NCI-H187 (cell line): ENCODE measurements at places on chromosomes 12 and 14.

- no peak for DNase-seq
These were observed 27.8 kb downstream of the TBX3 start for GRCh38 chr12:114655934-114656749.

DNA sequence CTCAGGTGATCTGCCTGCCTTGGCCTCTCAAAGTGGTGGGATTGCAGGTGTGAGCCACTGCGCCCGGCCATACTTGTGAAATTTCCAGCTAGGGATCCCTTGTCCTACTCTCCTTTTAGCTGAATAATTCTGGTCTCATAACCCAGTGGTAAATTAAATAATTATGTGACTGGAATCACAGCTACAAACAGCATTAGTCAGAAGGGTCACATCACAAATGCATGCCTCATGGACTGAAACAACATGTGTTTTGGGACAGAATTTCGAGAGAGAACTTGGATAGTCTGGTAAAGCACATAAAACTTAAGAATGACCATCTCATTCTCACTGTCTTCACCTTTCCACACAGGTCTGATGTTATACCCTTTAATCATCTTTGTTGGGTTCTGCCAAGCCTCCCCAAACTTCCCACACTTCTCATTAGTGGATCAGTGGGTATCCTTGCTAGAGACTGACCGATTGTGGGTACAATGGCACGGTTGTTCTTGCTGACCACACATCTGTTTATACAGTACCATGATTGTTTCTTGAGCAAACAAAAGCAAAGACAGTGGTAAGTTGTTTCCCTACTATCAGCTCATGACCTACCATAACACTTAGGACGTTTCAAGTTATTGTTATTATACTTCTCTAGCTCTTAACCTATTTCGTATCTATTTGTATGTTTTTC is 5.1 kb downstream of the GPRC5D start:
- DNase-seq, result no peak

DNA sequence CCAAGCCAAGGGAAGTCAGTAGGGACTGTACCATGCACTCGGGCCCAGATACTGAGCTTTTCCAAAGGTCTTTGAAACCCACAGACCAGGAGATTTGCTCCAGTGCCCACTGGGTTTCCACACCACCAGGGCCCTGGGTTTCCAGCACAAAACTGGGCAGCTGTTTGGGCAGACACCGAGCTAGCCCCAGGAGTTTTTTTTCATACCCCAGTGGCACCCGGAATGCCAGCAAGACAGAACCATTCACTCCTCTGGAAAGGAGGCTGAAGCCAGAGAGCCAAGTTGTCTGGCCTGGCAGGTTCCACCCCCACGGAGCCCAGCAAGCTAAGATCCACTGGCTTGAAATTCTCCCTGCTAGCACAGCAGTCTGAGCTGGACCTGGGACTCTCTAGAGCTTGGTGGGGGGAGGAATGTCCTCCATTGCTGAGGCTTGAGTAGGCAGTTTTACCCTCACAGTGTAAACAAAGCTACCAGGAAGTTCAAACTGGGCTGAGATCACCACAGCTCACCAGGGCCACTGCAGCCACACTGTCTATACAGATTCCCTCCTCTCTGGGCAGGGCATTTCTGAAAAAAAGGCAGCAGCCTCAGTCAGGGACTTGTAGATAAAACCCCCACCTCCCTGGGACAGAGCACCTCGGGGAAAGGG is 793.7 kb downstream of the RPS29 start:
- DNase-seq, result no peak

DNA sequence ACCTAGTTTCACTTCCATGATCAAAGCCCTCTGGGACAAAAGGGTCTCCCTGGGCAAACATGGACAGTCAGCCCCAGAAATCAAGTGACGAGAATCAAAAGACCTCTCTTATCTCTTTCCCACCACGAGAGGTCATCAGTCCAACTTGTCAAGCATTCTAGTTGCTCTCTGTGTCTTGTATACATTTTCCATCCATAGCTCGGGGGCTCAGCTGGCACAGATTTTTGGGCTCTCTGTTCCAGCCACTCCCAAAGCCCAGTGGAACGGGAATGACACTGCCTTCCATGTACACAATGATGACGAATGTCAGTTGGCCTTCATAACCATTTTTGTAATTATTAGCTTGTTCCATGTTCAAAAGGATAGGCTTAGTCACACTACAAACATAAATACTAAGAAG is 29.7 kb downstream of the NOS1 start:
- DNase-seq, result no peak

DNA sequence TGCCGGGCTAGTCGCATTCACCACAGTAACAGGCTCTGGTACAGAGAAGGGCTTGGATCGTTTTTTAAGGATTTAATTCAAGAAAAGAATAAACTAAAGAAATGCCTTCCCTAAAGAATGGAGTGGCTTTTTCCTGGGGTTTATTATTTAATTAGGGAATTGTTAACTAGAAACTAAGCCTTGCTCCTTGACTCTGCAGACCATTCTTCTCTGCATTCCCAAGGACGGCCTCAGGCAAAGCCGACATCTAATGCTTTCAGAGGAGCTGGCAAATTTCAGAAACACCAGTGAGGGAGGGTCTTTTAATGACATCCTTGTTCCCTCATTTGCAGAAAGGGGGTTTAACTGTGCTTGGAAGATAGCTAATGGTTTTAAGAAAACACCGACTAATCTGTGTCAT is 174.0 kb downstream of the EGLN3 start:
- DNase-seq, result no peak

DNA sequence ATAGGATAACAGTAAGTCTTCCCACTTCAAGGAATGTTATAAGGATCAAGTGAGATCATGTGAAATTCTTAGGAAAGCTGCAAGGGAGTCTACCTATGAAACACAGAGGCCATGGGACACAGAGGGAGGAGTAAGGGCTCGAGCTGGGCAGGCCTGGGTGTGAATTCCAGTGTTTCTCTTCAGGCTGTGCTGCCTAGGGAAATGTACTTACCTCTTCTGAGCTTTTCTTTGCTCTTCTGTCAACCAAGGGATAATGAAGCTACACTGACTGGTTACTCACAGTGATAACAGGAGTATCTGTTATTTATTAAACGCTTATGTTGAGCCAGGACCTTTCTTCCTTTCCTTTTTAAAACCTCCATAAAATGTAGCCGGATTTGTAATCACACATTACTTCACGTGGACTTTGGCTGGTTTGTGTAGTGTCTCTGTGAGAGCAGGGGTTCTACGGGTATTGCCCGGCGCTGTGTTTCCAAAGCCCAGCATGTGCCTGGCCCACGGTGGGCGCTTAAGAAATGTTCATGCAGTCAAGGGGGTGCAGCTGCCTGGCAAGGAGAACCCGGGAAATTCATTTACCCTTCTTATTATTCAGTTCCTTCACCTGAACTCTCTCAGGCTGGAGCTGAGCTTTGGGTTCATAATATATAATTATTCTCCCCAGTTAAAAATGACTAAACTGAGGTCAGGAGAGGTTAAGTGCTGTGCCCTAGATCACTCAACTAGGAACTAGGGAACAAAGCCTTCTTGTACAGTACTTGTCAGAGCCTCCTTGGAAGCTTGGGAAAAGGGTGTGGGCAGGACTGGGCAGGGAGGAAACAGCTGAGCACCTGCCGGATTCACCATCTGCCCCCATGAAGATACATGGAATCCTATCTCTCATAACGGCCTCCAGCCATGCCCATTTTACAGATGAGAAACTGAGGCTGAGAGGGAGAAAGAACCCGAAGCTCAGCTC is 214.2 kb downstream of the CACNA1C start:
- DNase-seq, result no peak

DNA sequence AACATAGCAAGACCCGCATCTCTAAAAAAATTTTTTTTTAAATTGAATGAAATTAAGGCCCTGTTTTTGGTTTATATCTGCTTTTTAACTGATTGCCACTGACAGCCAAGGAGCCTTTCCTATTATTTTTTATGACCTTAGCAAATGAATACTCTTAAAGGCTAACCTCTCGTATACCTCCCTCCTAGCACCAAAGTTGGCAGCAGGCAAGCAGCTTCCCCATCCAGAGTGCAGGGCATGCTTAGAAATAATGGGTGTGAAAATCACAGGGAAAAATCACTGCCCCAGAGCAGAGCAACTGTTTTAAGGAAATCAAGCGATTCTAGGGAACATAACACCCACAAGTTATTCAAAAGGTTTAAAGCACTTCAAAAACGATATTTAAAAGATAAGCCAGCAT is 20.7 kb downstream of the HAL start:
- no peak for DNase-seq

DNA sequence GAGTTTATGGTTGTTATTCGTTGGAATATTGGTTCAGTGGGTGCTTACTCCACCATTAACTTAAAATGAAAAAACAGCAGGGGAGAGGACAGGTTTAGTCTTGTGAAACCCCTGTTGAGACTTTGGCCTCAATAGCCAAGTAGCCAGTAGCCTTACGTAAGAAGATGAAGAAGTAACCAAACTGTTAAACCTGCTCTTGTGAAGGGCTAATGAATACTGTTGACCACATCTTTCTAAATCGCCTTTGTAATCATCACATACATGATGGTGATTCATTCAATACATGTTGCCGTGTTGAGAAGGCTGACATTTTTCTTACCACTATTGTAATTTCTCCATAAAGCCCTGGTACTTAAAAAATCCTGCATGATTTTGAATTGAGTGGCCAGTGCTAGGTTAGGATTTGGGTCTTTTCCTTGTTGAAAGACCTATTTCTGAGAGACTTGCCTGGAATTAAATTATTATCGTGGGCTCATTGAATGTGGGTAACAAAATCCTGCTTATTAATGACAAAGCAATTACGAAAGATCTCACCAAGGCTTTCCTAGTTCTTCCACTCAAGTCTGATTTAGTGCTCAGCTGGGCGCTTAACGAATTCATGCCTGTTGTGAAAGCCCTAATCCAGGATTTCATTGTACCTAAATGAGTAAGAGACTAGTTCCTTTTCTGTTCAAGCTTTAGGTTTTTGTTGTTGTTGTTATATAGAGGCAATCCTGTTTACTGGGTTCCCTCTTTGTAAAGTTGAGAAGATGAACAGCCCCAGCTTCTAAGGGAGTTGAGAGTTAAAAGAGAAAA is 333.1 kb downstream of the FUT8 start:
- DNase-seq, result no peak

GRCh38 chr14:49959822-49960408 is 67.0 kb downstream of the ARF6 start:
- peak; percentile 91 for DNase-seq

DNA sequence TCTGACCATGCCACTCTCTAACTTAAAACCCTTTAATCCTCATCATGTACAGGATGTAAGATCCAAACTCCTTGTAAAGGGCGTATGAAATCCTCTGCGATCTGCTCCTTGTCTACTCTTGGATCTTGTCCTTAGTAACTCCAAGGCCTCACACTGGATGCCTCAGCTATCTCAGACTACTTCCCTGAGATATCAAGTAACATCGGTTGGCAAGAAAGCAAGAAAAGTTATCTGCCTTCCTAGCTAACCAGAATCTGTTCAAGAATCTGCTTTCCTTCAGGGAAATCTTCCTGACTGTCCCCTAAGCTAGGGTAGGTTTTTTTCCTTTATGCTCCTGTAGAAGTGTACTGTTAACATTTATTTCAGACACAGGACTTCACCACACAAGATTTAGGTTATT is 82.6 kb downstream of the TAOK3 start:
- DNase-seq, result no peak

DNA sequence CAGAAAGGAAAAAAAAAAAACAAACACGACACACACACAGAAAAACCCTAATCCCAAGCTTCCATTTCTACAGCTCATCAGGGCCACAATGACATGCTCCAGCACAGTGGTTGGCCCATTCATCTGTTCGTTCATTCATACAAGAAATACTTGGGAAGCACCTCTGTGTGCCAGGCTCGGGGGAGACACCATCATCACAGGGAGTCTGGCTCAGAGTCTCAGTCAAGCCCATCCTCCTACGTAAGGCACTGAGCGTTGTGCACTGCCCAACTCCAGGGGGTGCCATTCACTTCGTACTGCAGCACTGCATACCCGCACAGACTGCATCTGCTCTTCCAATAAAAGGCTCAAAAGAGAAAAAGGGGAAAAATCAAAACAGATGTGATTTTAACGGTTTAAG is 15.3 kb downstream of the VPS37B start:
- DNase-seq, result no peak

DNA sequence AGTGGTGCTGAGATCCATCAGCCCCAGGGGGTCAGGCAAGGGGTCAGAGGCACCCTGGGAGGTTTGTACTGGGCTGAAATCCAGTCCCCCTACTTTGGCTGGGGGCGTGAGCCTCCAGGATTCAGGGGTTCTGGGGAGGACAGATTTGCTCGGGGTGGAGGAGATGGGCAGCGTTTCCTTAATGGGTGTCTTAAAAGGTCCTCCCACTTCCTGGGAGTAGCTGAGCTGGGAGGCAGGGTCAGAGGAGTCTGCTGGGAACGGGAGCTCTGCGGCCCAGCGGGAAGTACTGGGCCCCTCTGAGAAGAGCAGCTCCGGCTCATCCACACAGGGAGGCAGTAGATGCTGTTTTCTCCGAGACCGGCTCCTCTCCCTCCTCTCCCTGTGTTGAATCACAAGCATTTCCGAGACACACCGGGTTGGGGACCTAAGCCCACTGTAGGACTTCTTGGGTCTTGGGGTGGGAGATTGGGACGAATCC is 2.1 kb upstream of the TEX52 start:
- DNase-seq, result no peak

DNA sequence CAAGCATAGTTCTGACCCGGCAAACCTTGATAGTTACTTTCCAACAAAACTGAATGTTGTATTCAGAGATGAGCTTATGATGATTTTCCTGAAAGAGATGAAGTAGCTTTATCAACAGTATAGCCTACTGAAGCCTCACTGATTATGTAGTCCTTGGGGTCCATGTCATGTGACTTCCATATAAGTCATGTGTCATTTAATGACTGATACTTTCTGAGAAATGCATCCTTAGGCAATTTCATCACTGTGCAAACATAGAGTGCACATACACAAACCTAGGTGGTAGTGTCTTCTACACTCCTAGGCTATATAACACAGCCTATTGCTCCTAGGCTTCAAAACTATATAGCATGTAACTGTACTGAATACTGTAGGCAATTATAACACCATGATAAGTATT is 28.5 kb upstream of the TUBA1C start:
- DNase-seq, result no peak

- no peak for DNase-seq
These were observed at the start of gene ZDHHC22 for GRCh38 chr14:77141214-77142004. ZDHHC22 (minus strand) TSS chr14:77141791; CDS start chr14:77139738, 2,053 bp downstream.

DNA sequence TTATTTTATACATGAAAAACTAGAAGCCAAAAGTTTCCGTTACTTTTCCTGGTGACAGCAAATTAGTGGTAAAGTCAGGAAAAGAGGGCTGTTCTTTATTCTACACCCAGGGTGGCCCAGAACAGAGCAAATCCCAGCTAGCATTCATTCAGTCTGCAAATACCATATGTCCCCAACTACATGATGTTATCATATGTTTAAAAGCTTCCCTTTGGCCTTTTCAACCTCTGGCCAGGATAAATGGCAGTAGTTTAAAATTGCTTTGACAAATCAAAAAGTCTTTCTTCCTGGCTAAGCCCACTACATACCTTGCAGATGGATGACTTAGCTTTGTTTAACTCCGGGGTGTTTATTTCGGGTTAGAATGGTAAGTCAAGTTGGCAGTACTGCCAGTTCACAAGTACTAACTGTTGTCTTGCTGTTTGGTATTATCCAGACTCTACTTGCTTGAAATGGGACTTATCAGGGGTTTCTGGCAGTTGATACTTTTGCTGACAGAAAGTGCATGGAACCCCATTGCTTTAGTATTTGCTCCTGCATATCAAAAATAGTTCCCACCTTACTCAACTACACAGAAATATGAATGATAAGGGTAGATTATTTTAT is 69.7 kb downstream of the PKP2 start:
- no peak for DNase-seq

- DNase-seq, result no peak
These were observed 240.0 kb upstream of the CPNE8 start for GRCh38 chr12:39145175-39145999.
